Cortex of kidney (tissue), 1 donor: ENCODE measurements at places on chromosomes 5 and 9.

DNA sequence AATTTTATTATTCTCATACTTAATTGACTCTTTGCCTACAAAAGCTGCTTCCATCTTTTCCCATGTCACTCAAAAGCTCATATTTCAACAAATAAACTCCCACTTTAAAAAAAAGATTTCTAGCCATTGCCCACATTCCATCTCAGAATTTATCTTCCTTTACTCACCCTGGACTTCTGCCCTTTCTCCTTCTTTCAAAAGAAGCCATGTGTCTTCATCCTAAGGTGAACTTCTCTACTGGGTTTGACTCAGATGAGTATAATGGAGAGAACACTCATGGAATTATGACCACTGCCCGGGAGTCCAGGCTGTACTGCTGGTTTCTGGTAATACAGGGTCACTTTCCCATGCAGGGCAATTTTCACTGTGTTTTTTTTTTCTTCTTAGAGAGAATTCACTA, 548.5 kb upstream of the ZNF462 start:
- DNase-seq = no peak

DNA sequence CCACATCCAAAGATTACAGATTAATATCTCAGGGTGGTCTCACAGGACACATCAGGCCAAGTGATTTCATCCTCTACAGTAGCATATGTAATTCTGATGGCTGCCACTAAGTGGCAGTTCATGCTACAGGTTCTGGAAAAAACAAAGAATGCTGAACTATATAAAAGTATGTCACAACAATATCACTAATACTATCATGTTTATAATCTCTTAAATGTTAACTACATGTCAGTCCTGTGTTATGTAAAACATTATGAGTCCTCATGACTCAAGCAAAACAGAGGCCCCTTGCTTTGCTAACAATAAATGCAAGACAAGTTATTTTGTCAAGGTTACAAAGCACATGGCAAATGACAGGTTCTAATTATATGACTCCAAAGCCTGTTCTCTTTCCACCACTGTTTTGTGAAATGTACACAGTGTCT, 233.2 kb downstream of the FBXL17 start:
- no peak for DNase-seq

DNA sequence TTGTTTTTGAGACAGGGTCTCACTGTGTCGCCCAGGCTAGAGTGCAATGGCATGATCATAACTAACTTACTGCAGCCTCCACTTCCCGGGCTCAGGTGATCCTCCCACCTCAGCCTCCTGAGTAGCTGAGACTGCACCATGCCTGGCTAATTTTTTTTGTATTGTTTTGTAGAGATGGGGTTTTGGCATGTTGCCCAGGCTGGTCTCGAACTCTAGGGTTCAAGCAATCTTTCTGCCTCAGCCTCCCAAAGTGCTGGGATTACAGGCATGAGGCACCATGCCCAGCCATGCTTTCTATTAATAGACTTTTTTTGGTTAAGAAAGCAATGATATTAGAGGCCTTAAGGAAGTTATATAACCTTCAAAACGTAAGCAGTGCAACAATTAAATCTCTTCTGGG, 23.3 kb downstream of the CLTA start:
- no peak for DNase-seq

DNA sequence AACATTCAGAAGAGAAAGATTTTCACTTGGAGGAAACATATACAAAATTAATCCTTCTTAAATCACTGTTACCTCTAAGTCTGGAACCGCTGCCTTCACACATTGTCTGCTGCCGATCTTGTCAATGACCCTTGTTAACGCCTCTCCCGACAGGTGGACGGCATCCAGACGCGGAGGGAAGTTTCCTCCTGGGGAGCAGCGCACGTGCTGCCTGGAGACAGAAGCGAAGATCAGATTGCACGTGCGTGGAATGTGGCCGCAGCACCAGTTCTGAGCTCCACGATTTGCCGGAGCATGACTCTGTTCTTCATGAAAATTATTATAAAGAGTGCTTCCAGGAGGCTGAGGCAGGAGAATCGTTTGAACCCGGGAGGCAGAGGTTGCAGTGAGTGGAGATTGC, 183.6 kb upstream of the IRX4 start:
- no peak for DNase-seq

GRCh38 chr5:37833990-37834389, 5.9 kb downstream of the GDNF start:
- DNase-seq = no peak

DNA sequence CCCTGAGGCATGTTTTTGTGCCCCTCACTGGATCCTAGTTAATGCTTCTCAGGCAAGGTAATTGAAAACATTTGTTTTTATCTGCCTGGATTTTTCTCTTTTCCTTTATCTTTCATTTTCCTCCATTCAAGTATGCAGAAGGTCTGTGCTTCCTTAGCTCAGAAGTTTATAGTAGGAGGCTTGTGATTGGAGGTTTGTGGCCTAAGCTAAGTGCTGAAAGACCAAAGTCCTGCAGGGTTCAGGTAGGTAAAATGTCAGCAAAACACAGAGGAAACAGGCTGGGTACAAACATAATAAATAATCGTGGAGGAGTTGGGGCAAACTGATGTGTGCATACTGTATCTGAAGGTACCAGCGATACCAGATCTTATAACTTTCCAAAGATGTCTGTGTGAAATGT, 230.9 kb upstream of the KLF4 start:
- no peak for DNase-seq

GRCh38 chr5:168172760-168173223, 118.7 kb upstream of the WWC1 start:
- DNase-seq = no peak

DNA sequence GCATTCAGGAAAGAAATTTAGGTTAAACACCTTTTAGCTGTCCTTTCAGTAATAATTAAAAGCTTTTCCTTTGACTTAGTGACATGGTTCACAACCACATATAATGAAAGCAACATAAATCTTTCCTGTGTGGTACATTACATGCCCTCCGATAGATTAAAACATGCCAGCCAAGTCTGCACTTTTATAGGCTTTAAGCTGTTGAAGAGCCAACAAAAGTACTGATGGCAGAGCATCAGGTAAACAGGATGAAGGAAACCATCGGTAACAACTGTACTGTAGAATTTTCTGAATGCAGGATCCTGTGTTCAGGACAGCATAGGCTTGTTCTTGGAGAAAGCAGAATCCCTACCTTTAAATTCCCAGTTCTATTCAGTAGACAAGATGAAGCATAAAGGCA, 226.6 kb downstream of the MLLT3 start:
- no peak for DNase-seq

DNA sequence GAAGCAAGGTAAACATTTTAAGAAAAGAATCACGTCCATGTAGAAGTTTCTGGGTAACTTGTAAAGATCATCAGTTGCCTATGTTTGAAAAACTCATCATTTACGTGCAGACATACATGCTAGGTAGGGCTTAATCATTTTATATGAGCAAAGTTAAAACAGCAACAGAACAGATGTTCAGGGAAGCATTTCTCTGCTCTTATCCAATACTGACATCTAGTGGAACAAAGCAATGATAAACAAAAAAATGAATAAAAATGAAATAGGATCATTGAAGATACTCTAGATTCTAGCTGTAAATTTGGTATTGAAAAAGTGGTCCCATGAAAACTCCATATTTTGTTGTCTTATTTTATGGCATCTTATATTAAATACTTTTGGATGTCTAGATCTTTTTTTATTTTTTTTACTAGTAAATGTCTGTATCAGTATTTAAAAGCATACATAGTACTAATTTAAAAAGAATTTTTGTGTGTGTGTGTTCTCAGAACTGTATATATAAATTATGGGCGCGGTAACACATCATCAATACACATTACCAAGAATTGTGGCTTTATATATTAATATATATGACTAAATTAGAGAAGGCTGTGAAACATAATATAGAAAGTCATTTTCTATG, 1050.2 kb downstream of the CDH12 start:
- DNase-seq = no peak

- DNase-seq = no peak
These were observed 77.4 kb downstream of the SEC61B start for GRCh38 chr9:99299211-99300102.

DNA sequence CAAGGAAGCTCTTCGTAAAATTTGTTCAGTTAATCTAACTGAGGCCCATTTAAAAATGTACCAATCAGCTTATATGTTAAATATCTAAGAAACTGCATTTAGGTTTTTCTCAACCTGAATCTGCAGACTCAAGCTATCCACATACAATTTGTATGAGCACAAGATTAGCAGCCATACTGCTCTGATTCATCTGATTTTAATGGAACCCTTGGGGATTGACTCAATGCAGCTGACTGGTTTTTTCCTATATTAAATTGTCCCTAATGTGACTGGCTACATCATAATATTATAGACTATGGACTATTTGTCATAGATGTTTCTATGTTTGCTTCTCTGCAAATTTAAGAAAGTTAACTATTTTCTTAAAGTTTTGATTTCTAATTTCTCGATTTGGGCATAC, 451.0 kb upstream of the TUSC1 start:
- no peak for DNase-seq

- no peak for DNase-seq
These were observed 285.5 kb upstream of the MAP3K1 start for GRCh38 chr5:56529666-56530430.

GRCh38 chr5:170503990-170504596, at the start of gene KCNIP1:
Gene KCNIP1 (plus strand): TSS chr5:170504020.
- no peak for DNase-seq

DNA sequence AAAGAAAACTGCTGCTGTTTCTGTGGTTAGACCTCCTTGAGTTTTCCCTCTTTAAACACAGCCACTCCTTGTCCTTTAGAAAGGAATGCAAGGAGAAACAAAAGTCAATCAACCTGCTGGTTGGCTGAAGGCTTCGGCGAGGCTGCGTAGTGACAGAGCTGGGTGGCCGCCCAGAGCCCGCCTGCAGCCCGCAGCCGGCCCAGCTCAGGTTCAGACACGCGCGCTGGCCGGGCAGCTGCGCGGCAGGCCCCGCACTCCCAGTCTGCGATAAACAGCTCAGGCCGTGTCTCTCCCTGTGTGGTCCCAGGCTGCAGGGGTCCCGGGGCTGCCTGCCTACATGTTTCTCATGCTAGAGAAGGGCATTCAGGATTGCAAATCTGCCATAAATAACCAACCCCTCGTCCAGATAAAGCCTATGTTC, 115.4 kb downstream of the HSD17B3 start:
- DNase-seq = no peak

DNA sequence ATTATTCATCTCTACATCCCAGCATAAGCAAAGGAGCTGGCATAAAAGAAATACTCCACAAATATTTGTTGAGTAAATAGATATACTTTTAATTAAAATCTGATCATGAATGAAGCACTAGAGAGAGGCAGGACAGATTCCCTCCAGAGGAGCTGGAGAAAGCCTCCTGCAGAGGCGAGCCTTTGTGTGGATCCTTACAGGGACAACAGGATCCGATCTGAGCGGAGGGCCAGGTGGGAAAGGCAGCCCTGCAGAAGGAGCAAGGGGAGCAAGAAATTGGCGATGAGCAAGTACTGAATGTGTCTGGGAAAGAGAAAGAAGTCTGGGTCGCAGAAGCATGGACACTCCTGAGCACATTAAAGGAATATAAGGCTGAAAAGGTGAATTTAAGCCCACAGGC, 69.4 kb downstream of the EBF1 start:
- DNase-seq = no peak

GRCh38 chr5:144236499-144236898, 65.8 kb downstream of the KCTD16 start:
- DNase-seq = no peak

DNA sequence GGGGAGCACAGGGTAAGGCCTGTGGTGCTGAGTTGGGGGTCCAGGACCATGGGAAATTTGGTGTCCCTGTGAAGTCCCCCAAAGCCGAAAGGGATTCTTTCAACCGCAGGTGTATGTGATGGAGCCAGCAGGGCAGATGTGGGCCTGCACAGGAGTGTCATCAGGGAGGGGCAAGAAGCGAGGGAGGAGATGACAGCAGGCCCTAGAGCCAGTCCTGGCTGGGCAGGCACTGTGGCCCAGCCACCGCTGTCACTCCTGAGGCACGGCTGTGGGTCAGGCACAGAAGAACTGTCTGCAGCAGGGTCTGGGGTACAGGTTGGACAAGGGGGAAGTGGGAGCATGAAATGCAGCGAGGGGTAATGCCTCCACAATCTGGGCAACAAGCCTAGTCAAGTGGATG, 4.8 kb downstream of the HK3 start:
- DNase-seq = no peak

- DNase-seq = no peak
These were observed at the start of gene NKD2 for GRCh38 chr5:1008451-1009358. Gene NKD2 (plus strand): TSS chr5:1008802. CDS start chr5:1009058, 256 bp downstream.

- DNase-seq = no peak
These were observed 34.7 kb downstream of the C9orf152 start for GRCh38 chr9:110173322-110173642.

GRCh38 chr5:179613460-179614071, 9.9 kb downstream of the HNRNPH1 start:
- DNase-seq = no peak

DNA sequence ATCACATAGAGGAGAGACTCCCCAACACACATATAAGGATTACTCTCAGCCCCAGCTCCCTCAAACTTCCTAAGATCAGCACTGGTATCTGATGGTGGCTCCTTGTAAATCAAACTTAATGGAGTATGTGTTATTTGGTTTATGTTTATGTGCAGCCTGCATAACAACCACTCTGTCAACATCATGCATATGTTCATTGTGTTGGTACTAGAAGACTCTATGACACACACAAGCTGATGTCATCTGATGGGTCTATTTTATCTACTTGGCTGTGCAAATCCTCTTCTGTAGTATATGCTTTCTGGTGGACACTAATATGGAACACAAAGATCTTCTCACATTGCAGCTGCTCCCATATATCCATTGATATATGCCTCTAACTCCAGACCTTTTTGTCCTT, 134.0 kb upstream of the FAM174A start:
- no peak for DNase-seq

DNA sequence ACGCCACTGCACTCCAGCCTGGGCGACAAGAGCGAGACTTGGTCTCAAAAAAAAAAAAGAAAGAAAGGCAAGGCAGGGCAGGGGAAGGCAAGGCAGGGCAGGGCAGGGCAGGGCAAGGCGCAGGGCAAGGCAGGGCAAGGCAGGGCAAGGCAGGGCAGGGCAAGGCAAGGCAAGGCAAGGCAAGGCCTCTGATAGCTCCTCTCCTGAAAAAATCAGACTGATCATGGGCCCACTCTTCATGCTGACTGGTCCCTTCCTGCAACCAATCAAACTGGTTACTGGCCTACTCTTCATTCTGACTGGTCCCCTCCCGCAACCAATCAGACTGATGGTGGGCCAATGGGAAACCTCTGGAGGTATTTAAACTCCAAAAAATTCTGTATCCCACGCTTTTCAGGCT, 3.4 kb upstream of the ZBTB5 start:
- DNase-seq = no peak
